Pulmonary artery endothelial cell (primary cell): ENCODE measurements at places on chromosomes 13 and 19.

DNA sequence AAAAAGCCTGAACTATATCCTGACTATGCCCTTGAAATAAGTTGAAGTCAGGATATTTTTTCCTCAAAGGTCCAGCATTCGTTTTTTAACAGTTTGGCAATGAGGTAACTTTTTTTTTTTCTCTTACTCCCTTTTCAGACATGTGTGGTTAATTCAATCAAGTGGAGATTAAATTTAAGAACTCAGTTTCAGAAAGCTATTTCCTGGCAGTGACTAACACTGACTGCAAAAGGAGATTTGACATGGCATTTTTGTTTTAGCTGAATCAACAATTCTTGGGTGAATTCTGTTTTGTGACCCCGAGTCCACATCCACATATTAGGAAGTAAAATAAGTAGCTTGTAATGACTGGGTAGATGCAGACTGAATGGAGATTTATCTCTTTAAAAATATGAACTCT, 716.4 kb downstream of the PCDH9 start:
- DNase-seq = no peak

GRCh38 chr19:1451916-1452801, 2.2 kb downstream of the APC2 start:
- DNase-seq = no peak

DNA sequence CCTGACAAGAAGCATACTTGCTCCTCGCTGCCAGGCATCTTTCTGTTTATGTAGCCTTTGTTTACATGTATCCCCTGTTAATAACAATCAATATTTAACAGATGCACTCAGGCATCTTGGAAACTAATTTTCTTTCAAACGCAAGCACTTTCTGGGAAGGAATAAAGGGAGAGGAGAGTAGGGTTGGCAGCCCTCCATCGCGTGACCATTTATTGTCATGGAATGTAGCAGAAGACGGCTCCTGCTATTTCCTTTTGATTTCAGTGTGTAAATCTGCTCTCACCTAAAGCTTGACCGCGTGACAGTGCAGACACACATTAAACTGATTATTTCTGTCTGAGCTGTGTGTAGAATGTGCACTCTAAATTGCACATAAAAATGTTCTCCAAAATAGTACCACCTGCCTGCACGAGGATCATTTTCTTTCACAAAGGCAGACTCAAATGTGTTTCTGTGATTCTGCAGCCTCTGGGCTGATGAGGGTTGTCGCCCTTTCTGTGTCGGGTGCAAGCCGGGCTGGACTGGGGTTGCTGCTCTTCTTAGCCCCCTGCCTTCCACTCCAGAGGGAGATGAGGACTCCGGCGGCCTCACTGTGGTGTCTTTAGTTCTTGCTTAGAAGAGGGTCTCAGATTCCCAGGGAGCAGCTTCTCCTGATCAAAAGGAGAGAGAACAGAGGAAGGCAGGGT, 223.5 kb upstream of the MAB21L1 start:
- DNase-seq = no peak

- DNase-seq = no peak
These were observed 6.7 kb downstream of the SPPL2B start for GRCh38 chr19:2334986-2335846.

DNA sequence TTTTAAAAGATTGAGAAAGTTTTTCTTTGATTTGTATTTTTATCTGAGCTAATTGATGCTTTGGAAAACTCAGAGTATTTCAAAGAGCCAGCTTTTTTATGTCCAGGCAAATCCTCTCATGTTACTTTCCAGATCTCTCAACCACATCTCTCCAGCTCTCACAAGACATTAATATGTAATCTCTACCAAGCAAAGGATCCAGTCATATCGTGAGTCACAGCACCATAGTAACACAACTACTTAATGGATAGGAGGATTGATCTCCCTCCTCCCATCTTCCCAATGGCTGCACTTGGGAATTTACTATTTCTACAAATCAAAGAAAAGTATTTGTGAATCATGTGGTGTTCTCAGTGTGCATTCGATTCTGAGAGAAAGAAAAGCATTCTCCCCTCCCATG, 63.3 kb downstream of the POU4F1 start:
- DNase-seq = no peak

GRCh38 chr13:70339738-70340137, 231.5 kb upstream of the KLHL1 start:
- no peak for DNase-seq

DNA sequence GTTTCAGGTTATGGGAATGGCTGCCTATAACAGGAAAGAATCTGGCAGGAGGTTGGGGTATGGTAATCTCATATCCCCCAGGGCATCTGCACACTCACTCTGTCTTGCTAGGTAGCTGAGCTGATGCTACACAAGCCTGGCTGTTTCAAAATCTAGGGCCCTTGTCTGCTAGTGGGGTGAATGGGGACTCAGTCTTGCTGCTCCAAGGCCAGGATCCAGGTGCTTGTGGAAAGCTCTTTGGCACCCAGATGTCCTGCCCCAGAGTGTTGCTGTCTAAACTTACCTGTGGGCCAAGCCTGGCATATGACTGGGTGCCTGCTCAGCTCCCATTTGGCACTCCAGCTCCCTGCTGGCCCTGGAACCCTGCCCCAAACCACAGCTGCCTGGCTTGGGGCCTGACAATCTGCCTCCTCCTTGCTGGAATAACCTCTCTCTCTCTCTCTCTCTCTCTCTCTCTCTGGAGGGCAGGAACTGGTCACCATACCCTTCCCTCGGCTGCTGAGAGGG, 158.1 kb upstream of the TSC22D1 start:
- DNase-seq = no peak

DNA sequence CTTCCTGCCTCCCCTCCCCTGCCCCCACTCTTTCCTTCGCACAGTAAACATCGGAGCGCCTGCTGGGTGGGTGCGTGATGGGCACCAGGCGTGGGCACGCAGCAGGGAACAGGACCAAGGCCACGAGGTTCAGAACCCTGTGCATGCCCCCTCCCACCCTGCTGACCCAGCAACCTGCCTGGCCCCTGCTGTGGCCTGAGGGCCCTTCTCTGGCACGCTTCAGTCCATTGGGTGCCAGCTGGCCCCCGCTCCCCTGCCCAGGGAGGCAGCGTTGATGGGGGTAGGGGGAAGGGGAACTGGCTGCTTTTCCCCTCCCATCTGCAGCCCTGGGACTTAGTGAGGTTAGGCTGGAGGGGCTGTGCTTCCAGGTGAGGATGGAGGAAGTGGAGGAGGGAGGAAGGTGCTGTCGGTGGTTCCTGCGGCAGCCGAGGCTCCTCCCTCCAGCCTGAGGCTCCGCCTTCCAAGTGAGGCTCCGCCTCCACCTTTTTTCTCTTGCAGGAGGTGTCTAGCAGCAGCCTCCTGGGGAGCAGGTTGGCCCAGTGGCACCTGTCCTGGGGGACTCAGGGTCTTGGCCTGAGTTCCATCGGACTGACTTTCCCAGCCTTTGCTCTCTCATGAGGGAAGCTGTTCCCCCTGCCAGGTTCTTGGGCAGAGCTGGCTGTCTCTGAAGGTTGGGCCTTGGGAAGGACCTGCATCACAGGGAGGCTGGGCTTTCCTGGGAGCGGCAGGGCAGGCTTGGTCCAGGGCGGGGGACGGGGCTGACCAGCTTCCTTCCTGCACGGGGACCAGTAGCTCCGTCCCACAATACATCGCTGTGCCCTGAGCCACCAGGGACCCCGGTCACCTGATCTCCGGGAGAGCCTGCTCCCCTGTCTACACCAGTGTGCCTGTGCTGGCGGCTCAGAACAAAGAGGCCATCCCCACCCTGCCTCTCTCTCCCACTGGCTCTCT, 7.3 kb downstream of the PIAS4 start:
- no peak for DNase-seq

GRCh38 chr13:44894001-44894770, 95.1 kb downstream of the NUFIP1 start:
- no peak for DNase-seq

GRCh38 chr19:1441677-1442438, 3.7 kb downstream of the RPS15 start:
- no peak for DNase-seq

GRCh38 chr13:107819071-107819470, 396.3 kb downstream of the LIG4 start:
- DNase-seq = no peak

GRCh38 chr13:106873810-106874209, 305.9 kb upstream of the ARGLU1 start:
- DNase-seq = no peak

GRCh38 chr19:33273881-33274662, 28.3 kb downstream of the CEBPA start:
- no peak for DNase-seq

DNA sequence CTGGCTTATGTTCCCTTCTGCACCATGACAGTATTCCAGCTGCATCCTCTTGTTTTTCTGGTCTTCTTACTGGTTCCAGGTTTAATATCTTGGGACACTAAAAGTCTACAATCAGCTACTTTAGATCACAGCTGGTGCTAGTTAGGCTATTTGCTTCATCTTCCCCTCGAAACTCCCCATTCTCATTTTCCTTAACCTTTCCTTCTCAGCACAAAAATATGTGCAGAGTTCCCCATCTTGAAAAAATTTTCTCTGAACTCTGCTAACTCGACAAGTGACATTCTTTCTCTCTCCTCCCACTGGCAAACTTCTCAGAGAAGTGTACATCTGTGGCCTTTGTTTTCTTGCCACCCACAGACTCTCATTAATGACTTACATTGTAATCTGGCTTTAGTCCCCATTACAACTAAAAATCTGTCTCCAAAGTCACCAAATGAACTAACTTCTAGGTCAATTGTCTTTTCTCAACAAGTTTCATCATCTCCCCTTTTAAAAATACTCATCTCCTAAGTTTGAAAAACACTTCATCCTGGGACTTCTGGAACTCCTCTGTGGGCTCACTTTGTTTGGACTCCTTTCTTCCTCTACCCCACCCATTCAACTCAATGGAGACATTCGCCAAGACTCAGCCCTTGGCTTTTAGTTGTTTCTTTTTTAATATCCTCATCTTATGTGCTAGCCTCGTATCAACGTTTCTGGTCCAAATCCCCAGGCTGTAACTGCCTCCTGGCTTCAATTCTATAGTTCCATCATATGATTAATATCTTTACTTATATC, 7.1 kb upstream of the KL start:
- DNase-seq = no peak

- no peak for DNase-seq
These were observed 123.3 kb upstream of the TMTC4 start for GRCh38 chr13:100797921-100798320.

GRCh38 chr13:107956889-107957288, 258.4 kb downstream of the LIG4 start:
- DNase-seq = no peak

GRCh38 chr19:47723581-47723940, 10.3 kb downstream of the EHD2 start:
- DNase-seq = no peak

DNA sequence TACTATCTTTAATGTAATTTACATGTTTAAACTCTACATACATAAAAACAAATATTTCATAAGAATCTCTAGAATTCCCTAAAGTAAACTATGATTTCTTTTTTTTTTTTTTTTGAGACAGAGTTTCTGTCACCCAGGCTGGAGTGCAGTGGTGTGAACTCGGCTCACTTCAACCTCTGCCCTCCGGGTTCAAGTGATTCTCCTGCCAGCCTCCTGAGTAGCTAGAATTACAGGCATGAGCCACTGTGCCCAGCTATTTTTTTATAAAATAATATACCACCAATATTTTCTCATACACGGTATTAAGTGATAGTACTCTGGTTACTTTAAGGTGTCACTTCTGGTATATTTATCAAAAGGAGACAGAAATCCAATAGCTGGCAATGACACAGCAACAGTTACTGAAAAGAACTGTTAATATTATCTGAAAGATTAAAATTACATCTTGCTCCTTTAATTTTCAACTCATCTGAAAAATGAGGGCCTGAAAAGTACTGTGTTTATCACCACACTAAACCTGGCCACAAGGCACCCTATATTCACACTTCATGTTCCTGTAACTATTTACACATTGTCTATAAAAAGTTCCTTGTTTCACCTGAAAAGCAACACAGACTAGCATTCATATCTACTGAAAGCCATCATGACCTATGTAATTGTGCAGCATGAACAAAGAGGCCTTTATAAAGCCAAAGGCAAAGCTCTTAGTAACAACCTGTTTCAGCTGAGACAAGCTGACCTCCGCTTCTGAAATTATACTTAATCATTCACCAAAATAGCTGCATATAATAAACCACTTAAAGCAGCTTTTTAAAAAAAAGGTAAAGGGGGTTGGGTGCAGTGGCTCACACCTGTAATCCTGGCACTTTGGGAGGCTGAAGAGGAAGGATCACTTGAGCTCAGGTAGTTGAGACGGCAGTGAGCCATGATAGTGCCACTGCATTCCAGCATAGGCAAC, 106.1 kb downstream of the SLC25A15 start:
- no peak for DNase-seq

DNA sequence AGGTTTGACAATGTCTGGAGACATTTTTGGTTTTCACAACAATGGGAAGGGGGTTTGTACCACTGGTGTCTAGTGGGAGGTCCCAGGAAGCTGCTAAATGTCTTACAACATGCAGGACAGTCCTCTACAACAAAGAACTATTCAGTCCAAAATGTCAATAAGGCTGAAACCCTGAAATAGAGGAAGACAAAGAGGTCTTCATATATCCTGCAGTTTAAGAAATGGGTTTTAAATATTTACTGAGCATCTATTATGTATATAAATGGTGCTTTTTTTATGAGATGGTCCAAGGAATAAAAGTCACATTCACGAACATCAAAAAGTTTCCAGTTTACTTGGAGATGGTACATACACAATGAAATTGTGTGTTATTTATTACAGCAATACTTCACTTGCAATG, 107.3 kb downstream of the AKAP11 start:
- no peak for DNase-seq

GRCh38 chr13:32261567-32261966, 53.6 kb downstream of the ZAR1L start:
- peak; percentile 99 for DNase-seq

GRCh38 chr13:47484548-47484947, 516.5 kb downstream of the SUCLA2 start:
- DNase-seq = no peak

DNA sequence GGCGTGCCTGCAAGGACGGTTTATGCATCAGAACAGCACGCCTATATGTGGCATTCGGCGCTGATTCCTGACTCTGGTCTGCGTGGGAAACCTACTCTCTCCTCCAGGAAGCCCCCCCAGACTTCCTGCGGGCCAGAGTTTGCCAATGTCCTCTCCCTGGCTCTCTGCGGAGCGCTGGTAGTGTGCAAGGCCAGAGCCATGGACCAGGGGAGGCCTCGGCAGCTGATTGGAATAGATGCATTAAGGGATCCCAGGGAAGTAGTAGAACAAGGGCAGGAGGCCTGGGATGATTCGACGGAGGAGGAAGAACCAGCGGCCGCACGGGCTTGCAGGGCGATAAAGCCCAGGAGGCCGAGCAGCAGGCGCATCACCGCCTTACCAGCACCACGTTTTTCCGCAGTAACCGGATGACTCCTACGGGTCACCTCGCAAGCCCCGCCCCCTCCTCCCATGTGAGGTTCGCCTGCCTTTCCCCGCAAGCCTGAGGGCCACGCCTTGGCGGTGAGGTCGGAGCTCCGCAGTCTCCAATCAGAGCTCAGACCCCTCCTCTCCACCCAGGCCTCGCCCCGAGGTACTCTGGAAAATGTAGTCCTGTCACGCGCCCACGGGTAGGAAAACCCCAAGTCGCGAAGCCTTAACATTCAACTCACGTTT, 5.0 kb downstream of the CLEC11A start:
- peak; percentile 66 for DNase-seq
